ENCODE measurements at places on chromosomes 16 and 17.

DNA sequence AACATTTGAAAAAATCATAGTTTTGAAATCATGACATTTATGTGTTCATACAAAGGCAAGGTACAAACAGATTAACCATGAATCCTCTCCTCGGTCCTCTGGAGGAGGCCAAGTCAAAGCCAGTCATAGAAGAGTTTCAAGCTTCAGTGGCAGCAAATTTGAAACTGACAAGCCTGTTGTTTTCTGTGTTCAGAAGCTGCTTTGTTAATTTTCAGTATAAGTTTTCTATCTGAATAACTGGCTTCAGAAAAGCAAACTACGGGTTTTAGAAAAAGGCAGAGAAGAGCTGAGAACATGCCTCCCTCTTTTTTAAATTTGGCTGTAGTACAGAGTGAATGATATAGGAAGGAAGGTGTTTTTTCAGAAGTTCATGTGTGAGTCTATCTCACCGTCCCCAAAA, 79.6 kb upstream of the CLEC18B start:
- DNase-seq: no peak

DNA sequence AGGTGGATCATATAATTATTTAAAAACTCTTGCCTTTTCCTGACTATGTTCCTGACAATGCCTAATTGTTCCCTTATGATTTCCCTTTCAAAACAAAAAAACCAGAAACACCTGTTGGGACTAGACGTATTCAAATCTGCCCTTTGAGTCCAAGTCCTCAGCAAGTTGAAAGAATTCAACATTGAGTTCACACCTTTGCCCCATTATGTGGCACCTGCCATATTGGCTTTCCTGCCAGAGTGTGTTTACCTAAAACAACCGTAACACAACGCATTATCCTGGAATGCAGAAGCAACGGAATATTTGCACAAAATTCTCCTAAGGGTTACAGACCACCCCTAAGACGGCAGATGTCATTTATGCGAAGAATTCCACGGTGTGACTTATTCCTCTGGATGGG, 105.9 kb downstream of the ZFHX3 start:
- DNase-seq: no peak

DNA sequence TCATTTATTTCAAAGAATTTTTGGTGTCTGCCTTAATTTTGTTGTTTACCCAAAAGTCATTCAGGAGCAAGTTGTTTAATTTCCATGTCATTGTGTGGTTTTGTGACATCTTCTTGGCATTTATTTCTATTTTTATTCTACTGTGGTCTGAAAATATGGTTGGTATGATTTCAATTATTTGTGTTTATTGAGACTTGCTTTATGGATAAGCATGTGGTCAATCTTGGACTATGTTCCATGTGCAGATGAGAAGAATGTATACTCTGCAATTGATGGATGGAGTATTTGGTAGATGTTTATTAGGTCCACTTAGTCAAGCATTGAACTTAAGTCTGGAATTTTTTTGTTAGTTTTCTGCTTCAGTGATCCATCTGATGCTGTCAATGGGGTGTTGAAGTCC, 383.0 kb downstream of the PMP22 start:
- DNase-seq: no peak

DNA sequence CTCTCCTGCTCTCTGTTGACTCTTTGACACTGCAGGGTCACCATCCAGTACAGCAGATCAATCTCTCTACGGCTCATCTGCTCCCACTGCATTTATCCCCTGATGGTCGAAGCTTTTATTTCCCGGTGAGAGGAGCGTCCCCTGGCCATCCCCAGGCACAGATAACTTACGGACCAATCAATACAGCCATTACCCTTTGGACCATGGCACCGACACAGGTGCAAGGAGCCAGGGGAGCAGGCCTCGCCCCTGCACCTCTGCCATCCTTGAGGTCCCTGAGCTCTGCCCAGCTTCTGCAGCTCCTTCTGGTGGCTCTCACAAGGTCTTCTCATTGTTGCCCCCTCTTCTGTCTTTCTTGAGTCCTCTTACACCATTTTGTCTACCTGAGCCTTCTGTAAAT, 115.6 kb downstream of the SDK2 start:
- DNase-seq: no peak

- DNase-seq: no peak
These were observed 10.2 kb upstream of the TMEM238L start for GRCh38 chr17:10814075-10814474.

DNA sequence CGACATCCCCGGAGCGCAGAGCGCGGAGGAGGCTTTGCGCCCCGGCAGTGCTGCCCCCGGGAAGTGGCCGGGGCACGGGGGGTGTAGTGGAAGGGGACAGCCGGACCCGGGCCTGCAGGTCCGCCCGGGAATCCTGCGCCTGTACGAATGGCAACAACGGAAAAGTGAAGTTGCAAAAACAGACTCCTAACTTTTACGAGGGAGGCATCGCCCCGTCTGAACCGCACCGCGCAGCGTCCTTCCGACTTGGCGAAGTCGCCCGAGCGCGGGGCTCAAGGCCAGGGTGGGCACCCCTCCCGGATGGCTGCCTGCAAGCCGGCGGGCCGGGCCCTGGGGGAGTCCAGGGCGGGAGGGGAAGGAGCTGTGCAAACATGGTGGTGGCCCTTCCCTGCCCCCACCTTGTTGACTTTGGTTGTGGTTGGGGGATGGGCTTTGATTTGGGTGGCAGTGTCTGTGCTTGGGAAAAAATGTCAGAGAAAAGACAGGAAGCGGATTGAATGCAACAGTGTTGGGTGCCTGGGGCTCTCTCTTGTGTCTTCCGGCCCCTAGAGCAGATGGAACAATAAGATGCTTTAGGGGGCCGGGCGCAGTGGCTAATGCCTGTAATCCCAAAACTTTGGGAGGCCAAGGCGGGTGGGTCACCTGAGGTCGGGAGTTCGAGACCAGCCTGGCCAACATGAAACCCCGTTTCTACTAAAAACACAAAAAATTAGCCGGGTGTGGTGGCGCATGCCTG, 675 bp downstream of the RNF213 start:
- no peak for DNase-seq

- no peak for DNase-seq
These were observed 2.3 kb downstream of the HOXB4 start for GRCh38 chr17:48575673-48576478.

DNA sequence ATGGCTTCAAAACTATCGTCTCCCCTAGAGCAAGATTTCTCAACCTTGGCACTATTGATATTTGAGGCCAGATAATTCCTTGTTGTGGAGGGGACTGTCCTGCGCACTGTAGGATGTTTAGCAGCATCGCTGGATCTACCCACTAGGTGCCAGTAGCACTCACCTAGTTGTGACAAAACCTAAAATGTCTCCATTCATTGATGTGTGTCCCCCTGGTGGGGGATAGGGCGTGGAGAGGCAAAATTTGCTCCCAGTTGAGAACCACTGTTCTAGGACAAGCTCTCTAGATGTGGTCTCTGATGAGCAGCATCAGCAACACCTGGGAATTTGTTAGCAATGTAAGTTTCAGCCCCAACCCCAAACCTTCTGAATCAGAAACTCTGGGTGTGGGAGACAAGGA, 259.0 kb downstream of the XYLT1 start:
- DNase-seq: no peak

- no peak for DNase-seq
These were observed 67.9 kb downstream of the TRIM37 start for GRCh38 chr17:59038734-59039133.

DNA sequence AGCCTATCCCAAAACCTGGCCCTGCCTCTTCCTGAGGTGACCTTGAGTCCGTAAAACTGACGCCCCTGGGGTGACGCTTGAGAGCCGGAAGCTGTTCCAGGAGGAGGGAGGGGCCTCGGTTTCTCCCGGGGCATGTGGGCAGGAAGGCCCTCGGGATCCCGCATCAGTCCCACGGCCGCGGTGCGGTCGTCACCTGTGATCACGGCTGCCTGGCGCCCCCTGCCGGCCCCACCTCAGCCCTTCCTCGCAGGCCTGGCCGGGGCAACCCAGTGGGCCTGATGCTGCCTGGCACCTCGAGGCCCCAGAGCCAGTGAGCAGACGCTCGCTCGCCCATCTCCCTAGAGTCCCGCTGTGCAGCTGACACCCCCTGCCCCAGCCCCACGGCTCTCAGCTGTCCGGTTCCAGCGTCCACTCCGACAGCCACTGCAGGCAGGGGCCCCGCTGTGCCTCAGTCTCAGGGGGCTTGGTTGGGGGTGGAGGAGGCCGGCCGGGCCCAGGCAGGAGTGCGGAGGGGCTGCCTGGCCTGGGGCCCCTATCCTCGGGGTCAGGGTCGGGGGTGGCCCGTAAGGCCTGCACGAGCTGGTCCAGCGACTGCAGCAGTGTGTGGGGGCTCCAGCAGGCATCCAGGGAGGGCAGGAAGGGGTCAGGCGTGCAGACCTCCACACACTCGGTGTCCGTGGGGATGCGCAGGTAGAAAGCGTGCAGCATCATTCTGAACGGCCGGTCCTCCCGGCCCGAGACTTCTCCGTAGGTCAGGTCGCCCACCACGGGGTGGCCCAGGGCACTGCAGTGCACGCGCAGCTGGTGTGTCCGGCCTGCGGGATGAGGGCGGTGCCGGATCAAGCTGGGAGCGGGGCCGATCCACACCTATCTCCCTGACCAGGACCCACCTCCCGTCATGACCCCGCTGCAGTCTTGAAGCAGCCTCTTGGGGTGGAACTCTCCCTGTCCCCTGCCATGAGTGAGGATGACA, 2.3 kb downstream of the RPUSD1 start:
- no peak for DNase-seq

DNA sequence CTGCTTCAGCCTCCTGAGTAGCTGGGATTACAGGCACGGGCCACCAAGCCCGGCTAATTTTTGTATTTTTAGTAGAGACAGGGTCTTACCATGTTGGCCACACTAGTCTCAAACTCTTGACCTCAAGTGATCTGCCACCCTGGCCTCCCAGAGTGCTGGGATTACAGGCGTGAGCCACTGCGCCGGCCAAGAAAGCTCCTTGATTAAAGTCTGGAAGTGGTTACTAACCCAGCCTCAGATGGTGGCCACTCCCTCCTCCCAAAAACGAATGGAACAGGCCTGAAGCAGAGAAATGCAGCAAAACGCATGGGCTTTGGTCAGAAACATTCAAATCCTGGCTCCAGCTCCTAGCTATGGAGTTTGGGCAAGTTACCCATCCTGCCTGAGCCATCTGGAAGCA, 11.3 kb downstream of the FKBP10 start:
- no peak for DNase-seq

GRCh38 chr17:44360144-44360533, 3.5 kb downstream of the FAM171A2 start:
- no peak for DNase-seq

- DNase-seq: no peak
These were observed 67.9 kb downstream of the PRMT7 start for GRCh38 chr16:68378436-68379415.

GRCh38 chr16:85045641-85046471, 18.3 kb downstream of the KIAA0513 start:
- DNase-seq: no peak

GRCh38 chr16:66267292-66268014, 99.0 kb upstream of the CDH5 start:
- DNase-seq: no peak

GRCh38 chr16:86095131-86095752, 196.3 kb downstream of the IRF8 start:
- DNase-seq: no peak

GRCh38 chr17:13462673-13463124, 139.0 kb downstream of the HS3ST3A1 start:
- DNase-seq: no peak

DNA sequence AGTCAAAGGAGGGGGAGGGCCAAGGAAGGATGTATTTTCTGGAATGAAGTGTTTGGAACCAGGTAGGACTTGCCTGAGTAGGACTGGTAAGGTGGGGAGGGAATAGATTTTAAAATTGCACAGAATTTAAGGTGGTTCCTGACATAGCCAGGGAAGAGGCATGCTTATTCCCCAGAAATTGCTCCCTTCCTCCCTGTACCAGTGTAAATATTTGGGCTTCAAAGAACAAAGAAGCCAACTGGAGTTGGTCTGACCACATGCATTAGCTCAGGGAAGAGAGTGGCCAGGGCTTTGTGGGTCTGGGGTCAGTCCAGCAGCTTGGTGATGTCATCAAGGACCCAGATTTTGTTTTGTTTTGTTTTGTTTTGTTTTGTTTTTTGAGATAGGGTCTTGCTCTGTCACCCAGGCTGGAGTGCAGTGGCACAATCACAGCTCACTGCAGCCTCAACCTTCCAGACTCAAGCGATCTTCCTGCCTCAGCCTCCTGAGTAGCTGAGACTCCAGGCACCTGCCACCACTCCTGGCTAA, 9.3 kb upstream of the MRTFB start:
- DNase-seq: no peak

GRCh38 chr17:17834974-17835373, 1.8 kb downstream of the SREBF1 start:
- DNase-seq: no peak

Data from GM19239 (cell line).